Stimulated activated CD4-positive, alpha-beta T cell treated with anti-CD3 and anti-CD28 coated beads, Interleukin-2, amount 100 ng/mL, for 24 hours (primary cell): ENCODE measurements at places on chromosomes 5 and 9.

- DNase-seq = no peak
These were observed 23.8 kb downstream of the FBXW5 start for GRCh38 chr9:136920734-136921231.

- no peak for DNase-seq
These were observed 18.8 kb upstream of the FAM13B start for GRCh38 chr5:138051441-138052296.

GRCh38 chr5:167696558-167697314, 594.7 kb upstream of the WWC1 start:
- DNase-seq = no peak

GRCh38 chr5:17218353-17219005, 1.0 kb downstream of the BASP1 start:
- no peak for DNase-seq

- no peak for DNase-seq
These were observed 404.8 kb downstream of the MAN2A1 start for GRCh38 chr5:110094548-110094947.

DNA sequence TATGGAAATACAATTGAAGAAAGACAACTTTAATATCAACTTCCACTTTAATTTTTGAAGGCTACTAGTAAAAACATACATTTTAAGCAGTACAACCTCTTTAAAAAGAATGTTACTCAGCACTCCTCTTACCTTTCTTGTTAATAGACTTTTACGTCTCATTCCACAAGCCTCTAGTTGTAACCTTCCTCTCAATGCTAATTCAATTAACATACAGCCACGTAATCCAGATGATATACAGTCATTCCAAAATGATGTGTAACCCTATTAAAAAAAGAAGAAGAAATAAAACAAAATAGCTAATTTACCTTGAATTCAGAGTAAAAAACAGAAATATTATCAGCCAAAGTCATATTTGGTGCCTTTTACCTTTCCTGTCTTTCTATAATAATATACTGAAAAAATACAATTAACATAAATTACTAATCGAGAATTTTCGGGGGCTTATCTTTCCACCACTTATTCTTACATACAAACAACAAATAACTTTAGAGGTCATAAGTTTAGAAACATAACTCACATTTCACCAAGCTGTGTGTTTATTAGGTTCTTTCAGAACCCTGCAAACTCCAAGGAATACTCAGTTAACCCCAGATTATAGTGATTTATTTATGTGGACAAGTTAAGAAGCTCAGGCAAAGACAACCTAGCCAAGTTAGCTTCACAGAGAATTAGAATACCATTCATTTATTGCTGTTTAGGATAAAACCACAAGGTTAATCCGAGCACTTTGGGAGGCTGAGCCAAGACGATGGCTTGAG, 30.3 kb downstream of the GOLPH3 start:
- no peak for DNase-seq

DNA sequence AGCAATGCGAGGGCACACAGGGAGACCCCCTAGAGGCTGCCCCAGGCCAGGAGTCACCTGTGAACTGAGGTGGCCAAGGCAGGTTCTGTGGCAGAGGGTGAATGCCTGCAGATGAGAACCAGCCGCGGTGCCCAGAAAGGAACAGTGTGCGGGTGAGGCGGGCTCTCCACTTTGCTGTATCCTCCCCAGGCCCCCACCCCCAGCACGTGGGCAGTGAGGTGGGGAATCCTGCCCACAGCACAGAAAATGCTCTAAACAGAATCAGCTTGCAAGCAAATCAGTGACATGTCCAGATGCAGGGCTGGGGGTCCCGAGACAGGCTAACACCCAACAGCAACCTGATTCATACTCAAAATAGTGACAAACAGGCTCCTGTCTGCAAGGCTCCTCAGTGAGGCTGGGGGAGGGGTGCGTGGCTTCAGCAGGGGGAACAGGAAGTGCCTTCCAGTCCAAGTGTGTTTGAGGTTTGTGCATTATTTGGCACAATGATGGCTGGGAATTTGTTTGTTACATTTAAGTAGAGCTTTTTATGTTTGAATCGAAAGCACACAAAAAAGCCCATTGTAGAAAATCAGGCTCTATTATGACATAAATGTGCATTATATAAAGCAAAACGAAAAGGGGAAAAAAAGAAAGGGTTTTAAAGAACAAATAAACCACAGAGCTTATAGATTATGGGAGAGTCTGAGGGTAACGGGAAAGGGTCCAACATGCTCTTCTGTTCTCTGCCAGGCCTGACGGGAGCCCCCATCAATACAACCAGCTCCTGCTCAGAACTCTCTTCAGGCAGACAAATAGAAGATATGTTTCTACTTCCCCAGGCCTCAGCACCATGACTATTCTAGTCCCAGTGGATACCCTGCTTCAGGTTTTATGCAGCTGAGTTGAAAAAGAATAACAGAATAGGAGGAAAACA, 201.3 kb downstream of the HSD17B3 start:
- peak; percentile 6 for DNase-seq

- DNase-seq = no peak
These were observed 42.3 kb downstream of the SHOC1 start for GRCh38 chr9:111752455-111752854.

DNA sequence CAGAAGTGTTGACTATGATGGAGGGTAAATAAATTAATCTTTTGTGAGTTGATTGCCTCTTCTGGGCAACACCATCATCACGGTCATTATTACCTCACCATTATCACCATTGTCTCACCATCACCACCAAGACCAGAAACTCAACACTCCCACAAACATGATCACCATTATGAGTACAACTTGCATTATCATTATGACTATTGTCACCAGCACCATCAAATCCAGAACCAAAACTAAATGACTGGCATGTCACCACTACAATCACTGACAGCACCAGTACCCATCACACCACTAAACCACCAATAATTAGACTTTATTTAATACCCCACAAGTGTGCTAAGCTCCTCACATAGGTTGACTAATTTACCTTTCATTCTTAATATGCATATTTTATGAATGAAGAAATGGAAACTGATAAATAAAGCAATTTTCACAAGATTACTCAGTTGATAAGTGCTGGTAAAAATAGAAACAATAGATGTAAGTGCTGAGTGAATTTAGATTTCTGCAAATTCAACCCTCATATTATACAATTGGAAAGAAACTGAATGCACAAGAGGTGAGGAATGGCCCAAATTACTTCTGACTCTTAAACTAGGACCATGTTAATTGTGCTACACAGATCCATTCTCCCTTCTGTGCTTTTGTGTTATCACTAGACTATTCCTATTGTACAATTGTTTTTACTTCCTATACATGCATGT, 517.8 kb upstream of the PAPPA start:
- no peak for DNase-seq

DNA sequence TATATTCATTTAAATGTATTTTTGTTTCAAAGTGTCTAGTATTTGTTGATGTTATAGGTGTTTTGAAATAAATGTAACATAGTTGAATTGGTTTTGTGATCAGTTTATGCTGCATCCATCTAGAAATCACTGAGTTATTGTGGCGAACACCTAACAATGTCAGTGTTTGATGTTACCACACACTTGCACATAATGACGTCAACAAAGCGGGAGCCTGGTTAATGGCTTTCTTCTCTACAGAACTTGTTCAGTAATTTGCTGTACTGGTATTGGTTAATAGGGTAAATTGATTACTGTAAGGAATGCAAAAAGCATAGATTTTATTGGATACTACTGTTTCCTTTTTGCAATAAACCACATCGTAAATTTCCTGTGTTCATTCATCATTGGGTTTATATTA, 133.0 kb downstream of the ATG10 start:
- DNase-seq = no peak

DNA sequence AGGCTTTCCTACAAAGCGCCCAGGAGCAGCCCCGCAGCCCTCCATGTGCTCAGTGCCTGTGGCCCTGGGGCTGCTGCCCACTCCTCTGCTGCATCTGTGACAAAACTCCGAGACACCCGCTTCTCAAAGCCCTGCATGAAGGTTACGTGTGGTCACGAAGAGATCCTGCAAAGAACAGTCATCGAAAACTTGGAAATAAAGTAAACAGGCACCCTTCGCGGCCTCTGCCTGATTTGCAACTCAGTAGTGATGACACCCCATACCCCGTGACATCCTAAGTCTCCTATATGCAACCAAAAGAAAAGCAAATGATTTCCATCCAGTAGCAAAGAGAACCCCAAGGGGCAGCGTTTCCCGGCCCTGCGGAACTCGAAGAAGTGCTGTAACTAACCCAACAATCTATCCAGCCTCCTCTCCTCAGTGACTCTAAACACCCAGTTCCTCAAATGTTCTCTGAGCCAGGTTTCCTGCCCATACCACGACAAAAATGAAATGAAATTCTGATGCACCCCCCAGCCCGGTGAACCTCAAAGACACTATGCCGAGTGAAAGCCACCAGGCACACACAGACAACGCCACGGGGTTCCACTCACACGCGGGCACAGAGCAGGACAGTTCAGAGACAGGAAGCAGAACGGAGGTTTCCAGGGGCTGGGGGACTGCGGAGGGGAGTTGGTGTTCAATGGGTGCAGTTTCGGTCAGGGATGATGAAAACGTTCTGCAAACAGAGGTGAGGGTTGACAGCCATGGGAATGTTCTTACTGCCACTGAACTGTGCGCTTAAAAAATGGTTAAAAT, 19.0 kb downstream of the NACC2 start:
- DNase-seq = no peak

GRCh38 chr9:79638806-79639205, 67.0 kb downstream of the TLE4 start:
- no peak for DNase-seq

- no peak for DNase-seq
These were observed 398.3 kb downstream of the TLE4 start for GRCh38 chr9:79970146-79970425.

DNA sequence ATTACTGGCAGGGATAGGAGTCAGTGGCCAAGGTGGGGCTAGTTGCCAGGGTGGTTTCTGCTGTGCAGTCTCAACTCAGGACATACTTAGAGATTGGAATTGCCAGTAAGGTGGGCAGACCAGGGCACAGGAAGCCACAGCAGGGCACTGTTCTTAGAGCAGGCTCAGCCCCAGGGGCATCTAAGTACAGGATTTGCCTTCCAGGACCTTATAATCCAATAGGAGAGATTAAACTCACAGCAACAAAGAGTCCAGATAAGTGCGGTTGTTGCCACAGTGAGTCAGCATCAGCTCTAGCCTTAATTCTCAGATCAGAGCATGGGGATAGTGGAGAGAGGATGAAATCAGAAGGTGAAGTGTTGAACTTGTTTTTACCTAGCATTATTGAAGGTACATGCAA, 265.8 kb upstream of the TRPC7 start:
- DNase-seq = no peak

DNA sequence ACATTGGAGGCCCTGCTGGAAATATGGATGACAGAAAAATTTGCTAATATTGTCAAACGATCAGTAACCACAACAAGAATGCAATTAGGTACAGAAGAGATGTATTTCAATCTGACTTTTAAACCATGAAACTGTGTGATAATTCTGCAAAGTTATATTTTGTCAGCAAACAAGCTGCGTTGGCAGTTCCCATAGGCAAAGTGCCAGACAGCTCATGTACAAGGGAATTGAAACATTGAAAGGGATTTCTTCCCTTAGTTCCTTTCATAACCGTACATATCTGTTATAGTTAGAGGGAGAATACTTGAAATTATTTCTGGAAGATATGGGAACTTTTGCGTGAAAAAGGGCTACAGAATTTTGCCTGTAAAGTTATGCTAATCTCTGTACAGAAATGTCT, 419.4 kb upstream of the PTGER4 start:
- DNase-seq = no peak

GRCh38 chr9:77647267-77648233, 572 bp downstream of the GNA14 start:
- DNase-seq = no peak

DNA sequence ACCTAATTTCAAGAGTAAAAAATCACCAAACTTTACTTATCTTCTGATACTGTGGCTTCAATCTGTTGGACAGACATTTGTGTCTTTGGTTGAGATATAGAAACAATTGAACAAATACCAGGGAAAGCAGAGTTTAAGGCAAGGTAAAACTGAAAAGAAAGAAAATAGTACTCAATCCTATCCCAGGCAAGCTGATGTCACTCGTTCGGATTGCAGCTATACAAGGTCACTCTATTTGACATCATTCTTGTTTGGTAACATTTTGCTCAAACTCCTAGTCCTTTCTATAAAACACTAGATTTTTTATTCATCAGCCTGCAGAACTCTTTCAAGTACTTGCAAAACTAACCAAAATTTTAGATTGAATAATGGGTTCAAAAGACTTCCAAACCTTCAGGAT, 91.9 kb upstream of the ANKRD55 start:
- no peak for DNase-seq

DNA sequence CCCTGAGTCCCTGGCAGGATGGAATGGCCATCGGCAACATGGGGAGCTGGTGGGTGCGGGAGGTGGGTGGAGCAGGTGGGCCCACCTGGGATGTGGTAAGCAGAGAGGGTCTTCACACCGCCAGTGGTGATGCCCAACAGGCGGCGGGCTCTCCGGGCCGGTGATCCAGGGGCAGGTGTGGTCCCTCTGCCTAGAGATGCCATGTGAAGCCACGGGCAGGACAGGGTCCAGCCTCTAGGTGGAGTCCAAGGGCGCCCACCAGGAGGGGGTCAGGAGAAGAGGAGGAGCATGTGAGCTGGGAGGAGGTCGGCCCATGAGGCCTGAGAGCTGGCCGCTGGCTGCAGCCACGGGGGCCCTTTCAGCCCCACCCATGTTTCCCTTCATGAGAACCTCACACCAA, 221.1 kb downstream of the FANCC start:
- DNase-seq = no peak

DNA sequence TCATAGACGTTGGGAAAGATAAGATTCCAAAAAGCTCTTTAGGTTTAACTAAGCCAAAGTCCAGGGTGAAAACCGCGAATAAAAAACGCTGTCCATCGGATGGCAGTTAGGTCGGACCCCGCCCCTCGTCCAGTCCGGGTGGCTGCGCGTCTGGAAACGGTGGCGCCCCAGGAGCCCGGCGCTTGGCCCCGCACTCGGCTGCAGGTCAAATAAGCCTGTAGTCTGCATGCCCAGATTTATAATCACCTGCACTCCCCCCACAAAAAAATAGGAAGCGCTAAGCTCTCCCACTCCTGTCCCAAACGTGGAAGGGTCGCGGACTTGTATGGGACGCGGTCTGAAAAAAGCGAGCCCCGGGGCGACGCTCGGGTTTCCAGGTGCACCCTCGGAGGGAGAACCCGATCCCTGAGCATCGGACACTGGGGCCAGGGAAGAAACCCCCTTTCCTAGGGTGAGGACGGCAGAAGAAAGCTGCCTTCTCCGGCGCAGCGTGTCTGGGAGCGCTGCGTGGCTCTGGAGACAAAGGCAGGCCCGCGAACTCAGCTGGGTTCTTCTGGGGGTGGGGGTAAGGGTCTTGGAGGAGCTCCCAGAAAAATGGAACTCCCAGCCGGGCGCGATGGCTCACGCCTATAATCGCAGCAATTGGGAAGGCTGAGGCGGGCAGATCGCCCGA, 923 bp upstream of the ZBTB5 start:
- DNase-seq = peak; percentile 41

- DNase-seq = no peak
These were observed 82.3 kb downstream of the ATG10 start for GRCh38 chr5:82054004-82054710.

DNA sequence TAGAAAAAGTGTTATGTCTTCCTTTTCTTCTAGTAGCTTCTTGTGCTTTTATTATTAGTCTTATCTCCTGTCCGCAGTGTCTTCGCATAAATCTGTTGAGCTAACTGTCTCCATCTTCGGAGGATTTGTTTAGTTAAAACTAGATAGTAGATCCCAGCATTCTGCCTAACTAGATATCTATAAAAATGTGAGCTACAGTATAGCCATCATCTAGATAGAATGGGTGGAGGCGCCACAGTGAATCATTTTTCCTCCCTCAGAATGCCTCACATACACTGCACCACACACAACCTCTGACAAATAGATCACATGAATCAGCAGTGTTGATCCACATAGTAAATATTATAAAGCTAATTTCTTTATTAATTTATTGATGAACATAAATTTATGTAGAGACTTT, 220.3 kb upstream of the GAS1 start:
- no peak for DNase-seq
